ENCODE measurements at places on chromosomes 3 and 15. TPM values are rescaled to one million over a fixed set of nuclear protein-coding genes. Genes with fewer than 3 reads are reported as not detected.

ZKSCAN7 gene
- polyA plus RNA-seq = 11.5 TPM

IQCH gene
- 31.9 TPM for polyA plus RNA-seq

MESP2 gene
- 1.3 TPM for polyA plus RNA-seq

SMCO1 gene
- polyA plus RNA-seq = 0.91 TPM

GOLGA8J gene
- polyA plus RNA-seq = 6.3 TPM

GNAT1 gene
- polyA plus RNA-seq = 2.3 TPM

ALS2CL gene
- polyA plus RNA-seq = 4.4 TPM

SPATA12 gene
- polyA plus RNA-seq = 32.0 TPM

CTDSPL gene
- 24.4 TPM for polyA plus RNA-seq

MKRN3 gene
- polyA plus RNA-seq = 4.5 TPM

CASR gene
- polyA plus RNA-seq = 0.30 TPM

PRSS50 gene
- 0.92 TPM for polyA plus RNA-seq

ABI3BP gene
- polyA plus RNA-seq = 58.2 TPM

PDHB gene
- polyA plus RNA-seq = 94.0 TPM

VGLL4 gene
- polyA plus RNA-seq = 72.9 TPM

CRYGS gene
- polyA plus RNA-seq = 6.3 TPM

GALNT15 gene
- 16.5 TPM for polyA plus RNA-seq

LSG1 gene
- polyA plus RNA-seq = 47.4 TPM

STAB1 gene
- 41.7 TPM for polyA plus RNA-seq

UBXN7 gene
- 40.2 TPM for polyA plus RNA-seq

AMIGO3 gene
- polyA plus RNA-seq = 3.0 TPM

CALML4 gene
- 10.5 TPM for polyA plus RNA-seq

FES gene
- polyA plus RNA-seq = 14.4 TPM

CTXN2 gene
- polyA plus RNA-seq = 1.6 TPM

LMLN gene
- polyA plus RNA-seq = 23.0 TPM

NISCH gene
- polyA plus RNA-seq = 166 TPM

DOCK3 gene
- 8.4 TPM for polyA plus RNA-seq

TGFBR2 gene
- 35.3 TPM for polyA plus RNA-seq

CPNE9 gene
- polyA plus RNA-seq = 1.3 TPM

BMF gene
- polyA plus RNA-seq = 4.9 TPM

LMOD3 gene
- 0.55 TPM for polyA plus RNA-seq

APOD gene
- 99.8 TPM for polyA plus RNA-seq

CPNE4 gene
- 2.4 TPM for polyA plus RNA-seq

MCCC1 gene
- polyA plus RNA-seq = 22.7 TPM
